Right atrium auricular region (tissue), 2 donors: ENCODE measurements at places on chromosomes 13 and 19.
A peak's percentile ranks its signal among the peaks of the same experiment; 100 is the strongest.

DNA sequence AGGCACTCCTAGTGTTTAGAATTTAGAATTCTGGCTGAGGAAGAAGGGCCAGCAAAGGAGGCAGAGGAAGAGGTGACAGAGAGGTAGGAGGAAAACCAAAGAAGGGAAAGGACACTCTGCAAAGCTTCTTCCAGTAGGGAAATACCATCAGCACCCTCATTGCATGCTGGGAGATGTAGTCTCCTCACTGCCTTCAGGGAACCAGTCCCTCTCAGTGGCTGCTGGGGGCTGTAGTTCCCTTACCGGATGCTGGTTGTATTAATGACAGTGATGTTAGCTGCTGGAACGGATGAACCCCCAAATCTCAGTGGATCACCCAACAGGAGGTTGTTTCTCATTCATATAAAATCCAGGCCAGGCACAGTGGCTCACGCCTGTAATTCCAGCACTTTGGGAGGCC lies 10.1 kb downstream of the GRIN2D start:
- DNase-seq = no peak
- no peaks in the 10 kb centered on the region for H3K36me3 ChIP-seq
- H3K27me3 ChIP-seq = no peaks in the 10 kb centered on the region
- no peak overlapping the region for H3K27ac ChIP-seq
- H3K4me3 ChIP-seq = no peak overlapping the region

DNA sequence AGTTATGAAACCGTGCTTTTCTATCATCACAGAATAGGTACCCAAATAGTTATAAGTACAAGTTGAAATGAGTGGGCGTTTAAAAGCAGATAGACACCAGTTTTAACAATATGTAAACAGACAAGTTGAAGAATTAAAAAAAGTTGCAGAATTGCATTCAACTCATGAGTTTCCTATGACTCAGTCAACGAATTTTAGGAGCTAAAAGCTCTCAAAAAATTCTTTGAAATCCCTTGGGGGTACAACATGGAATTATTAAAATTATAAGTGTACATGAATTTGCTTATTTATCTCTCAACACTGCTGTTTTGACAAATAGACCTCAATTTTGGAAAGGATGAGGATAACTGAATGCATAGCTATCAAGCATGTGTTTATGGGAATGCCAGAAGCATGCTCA lies 693.4 kb downstream of the PCDH9 start:
- no peaks in the 10 kb centered on the region for H3K4me1 ChIP-seq
- no peak for DNase-seq
- H3K4me3 ChIP-seq = no peak overlapping the region
- H3K27me3 ChIP-seq = no peaks in the 10 kb centered on the region
- H3K36me3 ChIP-seq = no peaks in the 10 kb centered on the region
- no peak overlapping the region for H3K27ac ChIP-seq

GRCh38 chr19:4987256-4987655 lies 18.3 kb downstream of the KDM4B start:
- peaks cover 66% of the 10 kb centered on the region for H3K4me1 ChIP-seq
- DNase-seq = no peak
- no peak overlapping the region for H3K4me3 ChIP-seq
- no peaks in the 10 kb centered on the region for H3K36me3 ChIP-seq

DNA sequence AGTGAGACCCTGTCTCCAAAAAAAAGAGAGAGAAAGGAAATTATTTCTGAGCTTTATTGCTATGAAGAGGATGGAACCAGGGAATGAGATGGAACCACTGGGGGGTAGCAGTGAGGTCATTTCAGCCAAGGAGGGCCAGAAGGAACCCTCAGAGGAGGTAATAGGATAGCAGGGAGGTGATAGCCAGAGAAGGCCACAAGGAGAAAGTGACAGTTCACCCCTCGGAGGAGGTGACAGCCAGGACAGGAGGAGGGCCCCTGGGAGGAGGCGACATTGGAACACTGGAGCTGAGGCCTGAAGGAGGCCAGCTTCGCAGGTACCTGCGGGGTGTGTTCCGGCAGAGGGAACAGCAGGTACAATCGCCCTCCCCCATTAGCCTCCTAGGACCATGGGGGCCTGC lies 675 bp upstream of the PGPEP1 start:
- peak overlapping the region; percentile 86 for H3K4me3 ChIP-seq
- no peaks in the 10 kb centered on the region for H3K36me3 ChIP-seq
- H3K27ac ChIP-seq = no peak overlapping the region
- H3K4me1 ChIP-seq = peaks cover 12% of the 10 kb centered on the region
- H3K27me3 ChIP-seq = no peaks in the 10 kb centered on the region
- no peak for DNase-seq

- H3K36me3 ChIP-seq = no peaks in the 10 kb centered on the region
- DNase-seq = no peak
- no peak overlapping the region for H3K27ac ChIP-seq
These were observed 383.0 kb upstream of the SLITRK1 start for GRCh38 chr13:84265257-84265764.

- no peaks in the 10 kb centered on the region for H3K27me3 ChIP-seq
- H3K27ac ChIP-seq = no peak overlapping the region
- H3K4me1 ChIP-seq = no peaks in the 10 kb centered on the region
- DNase-seq = no peak
- no peak overlapping the region for H3K4me3 ChIP-seq
These were observed 68.8 kb downstream of the CHST8 start for GRCh38 chr19:33690378-33691029.

DNA sequence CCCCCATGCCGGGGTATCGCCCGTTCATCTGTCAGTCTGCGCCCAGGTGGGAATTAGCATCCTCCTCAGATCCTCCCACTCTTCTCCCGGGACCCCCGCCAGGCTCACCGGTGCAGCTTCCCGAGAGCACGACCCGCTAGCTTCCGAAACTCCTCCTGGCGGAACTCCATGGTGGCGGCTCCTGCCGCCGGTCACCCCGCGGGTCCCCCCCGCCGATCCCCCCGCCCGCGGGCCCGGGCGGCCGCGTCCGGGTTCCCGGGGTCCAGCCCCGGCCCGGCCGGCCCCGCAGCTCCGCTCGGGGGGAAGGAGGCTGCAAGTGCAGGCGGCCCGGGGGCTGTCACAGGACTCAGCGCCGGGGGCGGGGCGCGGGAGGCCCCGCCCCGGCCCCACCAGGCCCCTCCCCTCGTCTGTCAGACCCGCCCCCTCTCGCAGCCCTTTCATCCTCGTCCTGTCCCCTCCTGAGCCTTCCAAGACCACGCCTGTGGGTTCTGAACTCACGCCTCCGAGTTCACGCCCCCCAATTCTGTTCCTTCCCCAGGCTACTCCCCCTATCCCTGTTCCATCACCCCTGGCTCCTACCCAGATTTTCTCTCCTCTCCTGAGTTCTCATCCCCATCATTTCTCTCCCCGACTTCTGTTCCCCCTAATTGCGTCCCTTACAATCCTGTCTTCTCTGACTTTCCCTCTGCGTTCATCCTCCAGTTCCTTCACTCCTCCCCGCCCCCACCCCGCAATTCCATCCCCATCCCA lies at the start of gene SLC17A7:
Gene SLC17A7 (minus strand): TSS at position 318 of the 750 bp plus-strand sequence. CDS start 148 bp downstream, at position 170.
- H3K4me1 ChIP-seq = peaks cover 16% of the 10 kb centered on the region
- DNase-seq = peak; percentile 71
- peak within 1 kb of the TSS; percentile 56 for H3K4me3 ChIP-seq
- peak within 1 kb of the TSS; percentile 90 for H3K27ac ChIP-seq

DNA sequence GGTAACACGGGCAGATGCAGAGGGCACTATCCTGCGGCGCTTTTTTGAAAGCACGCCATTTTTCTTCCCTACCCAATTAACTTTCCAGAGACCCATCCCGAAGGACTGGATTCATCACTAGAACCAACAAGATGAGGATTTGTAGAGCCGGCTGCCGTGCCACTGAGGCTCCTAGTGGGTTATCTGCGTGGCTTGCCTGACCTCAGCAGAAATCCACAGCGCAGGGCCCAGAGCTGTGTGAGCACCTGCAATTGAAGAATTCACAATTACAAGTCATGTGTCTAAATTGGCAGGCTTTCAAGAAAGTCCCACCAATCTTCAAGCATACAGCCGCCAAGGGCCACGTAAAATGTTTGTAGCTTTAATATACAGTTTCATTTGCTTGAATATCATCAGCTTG lies 75.5 kb downstream of the ALOX5AP start:
- no peak overlapping the region for H3K4me3 ChIP-seq
- no peak for DNase-seq
- H3K4me1 ChIP-seq = peaks cover 10% of the 10 kb centered on the region
- H3K36me3 ChIP-seq = no peaks in the 10 kb centered on the region
- H3K27ac ChIP-seq = no peak overlapping the region
- H3K27me3 ChIP-seq = no peaks in the 10 kb centered on the region

GRCh38 chr13:113788413-113789135 lies 29.5 kb downstream of the TMEM255B start:
- H3K36me3 ChIP-seq = no peaks in the 10 kb centered on the region
- no peaks in the 10 kb centered on the region for H3K4me1 ChIP-seq
- H3K27me3 ChIP-seq = no peaks in the 10 kb centered on the region
- no peak overlapping the region for H3K4me3 ChIP-seq
- H3K27ac ChIP-seq = no peak overlapping the region
- DNase-seq = no peak

DNA sequence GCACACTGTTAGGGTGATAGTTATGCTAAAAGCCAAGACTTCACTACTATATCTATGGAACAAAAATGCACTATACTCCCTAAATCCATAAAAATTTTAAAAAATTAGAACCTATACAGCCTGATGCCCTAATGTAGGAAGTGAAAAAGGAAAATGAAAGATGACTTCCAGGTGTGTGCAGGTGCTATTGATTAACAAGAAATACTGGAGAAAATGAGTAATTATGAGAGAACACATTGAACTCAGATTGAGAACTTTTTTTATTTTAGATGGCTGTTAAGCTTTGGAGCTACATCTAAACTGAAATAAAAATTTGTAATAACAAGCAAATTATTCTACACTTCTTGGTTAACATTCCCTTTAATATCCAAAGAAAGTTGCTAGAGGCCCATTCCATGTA lies 1015.7 kb downstream of the PCDH9 start:
- no peak overlapping the region for H3K4me3 ChIP-seq
- no peak for DNase-seq
- H3K27ac ChIP-seq = no peak overlapping the region
- H3K27me3 ChIP-seq = no peaks in the 10 kb centered on the region
- no peaks in the 10 kb centered on the region for H3K4me1 ChIP-seq

DNA sequence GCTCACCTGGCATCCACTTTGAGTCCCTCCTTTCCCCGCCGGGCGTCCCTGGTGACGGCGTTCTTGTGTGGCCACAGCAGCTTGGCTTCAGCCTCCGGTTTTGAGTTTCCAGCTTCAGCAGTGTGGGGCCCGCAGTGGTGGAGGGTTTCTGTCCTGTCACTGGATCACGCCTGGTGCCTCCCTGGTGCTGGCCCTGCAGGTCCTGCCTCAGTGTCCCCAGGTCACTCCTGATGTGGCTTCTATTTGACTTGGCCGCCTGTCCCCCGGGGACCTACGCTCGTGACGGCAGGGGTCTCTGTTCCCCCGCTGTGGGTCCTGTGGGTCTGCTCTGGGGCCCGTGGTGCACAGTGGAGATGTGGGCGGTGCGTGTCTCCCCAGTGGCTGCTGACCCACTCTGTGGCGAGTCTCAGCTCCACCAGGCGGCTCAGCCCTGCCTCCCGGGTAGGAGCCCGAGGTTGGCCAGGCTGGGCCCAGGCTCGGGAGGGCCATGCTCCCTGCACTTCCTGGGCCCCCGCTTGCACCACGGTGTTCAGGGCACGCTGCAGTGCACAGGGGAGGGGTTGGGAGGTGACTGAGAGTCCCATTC lies 1.9 kb downstream of the ATP4B start:
- DNase-seq = no peak
- no peak overlapping the region for H3K27ac ChIP-seq
- no peak overlapping the region for H3K4me3 ChIP-seq
- no peaks in the 10 kb centered on the region for H3K36me3 ChIP-seq
- H3K27me3 ChIP-seq = no peaks in the 10 kb centered on the region
- H3K4me1 ChIP-seq = no peaks in the 10 kb centered on the region

DNA sequence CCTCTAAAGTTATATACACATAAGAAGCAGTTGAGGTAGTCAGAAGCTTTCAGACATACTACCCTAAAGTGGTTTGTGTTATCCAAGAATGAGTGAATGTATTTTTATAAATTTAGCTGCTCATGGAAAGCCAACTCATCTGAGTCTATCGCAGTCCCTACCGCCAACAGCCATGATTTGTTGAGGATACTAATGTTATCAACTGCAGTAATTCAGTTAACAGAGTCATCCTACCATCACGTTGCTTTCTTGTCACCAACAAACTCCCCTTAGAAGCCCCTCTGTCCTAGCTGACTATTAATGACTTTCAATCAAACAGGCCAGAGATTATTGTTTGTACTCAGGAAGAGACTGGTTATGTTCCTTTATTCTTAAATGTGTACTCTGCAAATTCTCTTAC lies 169.9 kb downstream of the DCT start:
- no peak for DNase-seq
- H3K36me3 ChIP-seq = no peaks in the 10 kb centered on the region
- no peak overlapping the region for H3K4me3 ChIP-seq
- peak overlapping the region; percentile 11 for H3K27ac ChIP-seq

DNA sequence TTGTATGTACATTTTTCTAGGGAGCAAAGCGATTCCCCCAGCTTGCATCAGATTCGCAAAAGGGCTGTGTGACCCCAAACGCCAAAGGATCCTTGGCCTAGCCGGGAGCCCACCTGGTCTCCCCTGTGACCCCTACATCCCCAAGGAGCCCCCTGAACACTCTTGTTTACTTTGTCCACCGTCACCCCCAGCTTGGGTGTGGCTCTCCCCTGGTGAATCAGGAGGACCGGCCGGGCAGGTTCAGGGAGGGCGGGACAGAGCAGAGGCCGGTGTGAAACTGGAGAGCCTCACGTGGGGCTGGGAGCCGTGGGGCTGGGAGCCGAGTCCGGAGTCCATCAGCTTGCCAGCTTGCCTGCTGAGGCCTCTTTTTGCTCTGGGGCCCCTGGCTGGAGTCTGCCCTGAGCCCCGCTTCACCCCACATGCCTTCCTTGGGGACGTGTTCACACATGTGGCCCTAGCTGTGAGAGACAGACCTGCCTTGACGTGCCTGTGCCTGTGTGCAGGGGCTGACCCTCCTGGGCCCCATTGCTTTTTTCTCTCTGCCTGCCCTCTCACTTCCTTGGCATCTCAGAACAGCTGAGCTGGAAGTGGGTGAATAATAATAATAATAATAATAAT lies 2.0 kb downstream of the ITPKC start:
- no peaks in the 10 kb centered on the region for H3K27me3 ChIP-seq
- peaks cover 8% of the 10 kb centered on the region for H3K36me3 ChIP-seq
- peak; percentile 79 for DNase-seq
- peak overlapping the region; percentile 95 for H3K27ac ChIP-seq

- no peaks in the 10 kb centered on the region for H3K4me1 ChIP-seq
- no peak overlapping the region for H3K27ac ChIP-seq
These were observed 52.4 kb downstream of the SKA3 start for GRCh38 chr13:21123956-21124355.

- H3K27me3 ChIP-seq = no peaks in the 10 kb centered on the region
- H3K27ac ChIP-seq = no peak overlapping the region
- H3K4me1 ChIP-seq = no peaks in the 10 kb centered on the region
- H3K4me3 ChIP-seq = no peak overlapping the region
- DNase-seq = no peak
These were observed 10.3 kb upstream of the RELB start for GRCh38 chr19:44990966-44991365.
